Activated naive CD4-positive, alpha-beta T cell treated with anti-CD3 and anti-CD28 coated beads, Interleukin-2, amount 50 U/mL, for 16 hours (primary cell): ENCODE measurements at places on chromosomes 5 and 9.

- no peak for DNase-seq
These were observed 347.0 kb upstream of the ADAMTSL1 start for GRCh38 chr9:18126831-18127498.

- DNase-seq, result no peak
These were observed 31.6 kb downstream of the PRLR start for GRCh38 chr5:35198686-35199085.

- DNase-seq, result no peak
These were observed 54.5 kb downstream of the OXCT1 start for GRCh38 chr5:41815663-41816229.

- no peak for DNase-seq
These were observed 1786.4 kb upstream of the WWC1 start for GRCh38 chr5:166505067-166505466.

- DNase-seq, result no peak
These were observed 321.7 kb downstream of the MLLT3 start for GRCh38 chr9:20300430-20301115.

DNA sequence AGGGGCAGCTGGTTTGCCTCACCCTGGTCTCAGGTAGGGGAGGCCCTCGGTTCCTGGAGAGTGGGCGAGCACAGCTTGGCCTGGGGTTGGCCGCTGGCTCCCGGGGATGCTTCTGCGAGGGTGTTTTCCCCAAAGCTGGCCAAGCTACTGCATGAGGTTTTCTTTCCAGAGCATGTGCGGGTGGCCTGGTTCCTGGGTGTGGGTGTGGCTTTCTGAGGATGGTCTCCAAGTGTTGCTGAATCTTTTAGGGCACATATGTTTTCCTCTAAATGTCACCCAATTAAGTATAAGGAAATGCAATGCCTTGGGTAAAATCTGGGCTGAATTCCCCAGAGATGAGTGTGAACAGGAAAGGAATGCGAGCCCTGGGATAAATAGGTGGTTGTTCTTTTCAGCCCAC lies 115.8 kb upstream of the ICE1 start:
- no peak for DNase-seq
